Renal pelvis (tissue), 12 donors: ENCODE measurements at places on chromosomes 13 and 19. TPM values are rescaled to one million over a fixed set of nuclear protein-coding genes. Genes with fewer than 3 reads are reported as not detected.

SLC7A10 gene
- polyA plus RNA-seq, result 0.36 TPM

SIGLEC12 gene
- 0.13 TPM for polyA plus RNA-seq

KASH5 gene
- not detected for polyA plus RNA-seq

KLK6 gene
- 37.7 TPM for polyA plus RNA-seq

ZNF665 gene
- 6.0 TPM for polyA plus RNA-seq

ZNF208 gene
- polyA plus RNA-seq, result 2.7 TPM

PLPP2 gene
- polyA plus RNA-seq, result 3.7 TPM

MYH14 gene
- 25.8 TPM for polyA plus RNA-seq

ZNF418 gene
- 40.1 TPM for polyA plus RNA-seq

IGFL1 gene
- not detected for polyA plus RNA-seq

C1QTNF9B gene
- 0.50 TPM for polyA plus RNA-seq

SYNGR4 gene
- polyA plus RNA-seq, result 0.88 TPM

MBD3L3 gene
- polyA plus RNA-seq, result not detected

SMAD9 gene
- 24.3 TPM for polyA plus RNA-seq

FLT3 gene
- polyA plus RNA-seq, result 0.22 TPM

EDDM13 gene
- 1.7 TPM for polyA plus RNA-seq

SPINT2 gene
- polyA plus RNA-seq, result 371 TPM

DZIP1 gene
- polyA plus RNA-seq, result 59.1 TPM

CDC42EP5 gene
- polyA plus RNA-seq, result 40.9 TPM

ATP1A3 gene
- polyA plus RNA-seq, result 0.10 TPM

ZNF552 gene
- polyA plus RNA-seq, result 30.4 TPM

PALM3 gene
- 22.7 TPM for polyA plus RNA-seq
